ENCODE measurements at places on chromosomes 6 and 20.
A peak's percentile ranks its signal among the peaks of the same experiment; 100 is the strongest.

DNA sequence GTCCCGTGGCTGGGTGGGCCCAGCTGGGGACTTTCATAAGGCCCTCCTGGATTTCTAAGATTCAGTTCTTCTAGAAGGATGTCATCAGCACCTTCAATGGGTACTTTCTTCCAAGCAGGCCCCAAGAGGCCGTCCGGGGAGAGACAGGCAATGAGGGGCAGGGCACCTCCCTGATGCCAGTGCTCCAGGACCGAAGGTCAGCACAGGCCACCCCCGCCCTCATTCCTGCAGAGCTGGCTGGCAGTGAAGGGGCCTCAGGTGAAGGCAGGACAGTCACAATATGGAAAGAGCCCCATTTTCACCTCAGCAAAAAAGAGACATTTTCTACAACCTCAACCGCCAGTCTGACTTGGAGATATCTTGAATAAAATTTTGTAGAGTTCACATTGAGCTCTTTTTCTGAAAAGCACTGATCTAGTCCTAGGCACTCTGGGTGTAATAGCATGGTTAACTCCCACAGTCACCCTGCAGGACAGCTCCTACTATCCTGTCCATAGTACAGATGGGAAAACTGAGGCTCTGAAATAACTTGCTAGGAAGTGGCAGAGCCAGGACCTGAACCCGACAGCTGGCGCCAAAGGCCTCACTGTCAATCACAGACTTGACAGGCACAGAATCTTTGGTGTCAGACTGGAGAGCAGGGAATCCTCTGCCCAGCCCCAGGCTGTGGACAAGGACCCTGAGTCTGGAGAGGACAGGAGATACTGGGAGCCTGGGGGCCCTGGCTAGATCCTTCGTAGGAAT, 50.3 kb downstream of the RRBP1 start:
- no peak for DNase-seq

DNA sequence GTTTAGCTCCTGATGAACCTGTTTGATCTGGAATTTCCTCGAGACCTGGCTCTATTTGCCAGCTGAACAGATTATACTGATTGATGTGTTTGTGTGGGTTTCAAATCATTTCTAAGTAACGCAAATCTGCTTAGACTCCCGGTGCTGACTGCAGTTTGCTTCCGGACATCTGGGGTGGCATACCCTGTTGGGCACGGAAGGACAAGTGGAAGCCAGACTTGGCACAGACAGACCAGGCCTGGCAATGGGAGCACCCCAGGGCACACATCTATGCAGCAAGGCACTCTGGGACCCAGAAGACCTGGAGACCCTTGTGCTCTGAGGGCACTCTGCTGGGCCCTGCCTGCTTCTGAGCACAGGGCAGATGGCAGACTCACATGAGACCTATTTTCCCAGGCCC, 433.7 kb upstream of the CHD6 start:
- no peak for DNase-seq

- DNase-seq, result no peak
Measured at GRCh38 chr6:55835220-55835619, 40.2 kb downstream of the BMP5 start.

DNA sequence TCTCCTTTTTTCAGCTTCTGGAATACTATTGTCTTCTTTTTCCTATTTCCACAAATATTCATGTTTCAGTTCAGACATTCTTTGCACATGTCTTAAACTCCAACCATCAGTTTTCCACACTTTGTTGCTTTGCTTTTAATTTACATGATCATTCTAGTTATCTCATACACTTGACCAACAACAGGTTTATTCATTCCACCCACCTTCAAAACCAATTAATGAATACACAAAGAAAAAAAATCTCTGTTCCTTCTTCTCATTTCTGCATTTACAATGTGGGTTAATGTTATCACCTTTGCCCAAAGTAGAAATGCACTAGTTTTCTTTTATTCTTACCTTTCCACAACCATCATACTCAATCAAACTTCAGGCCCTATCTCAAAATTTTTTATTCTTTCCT, 216.7 kb downstream of the FRK start:
- no peak for DNase-seq

- no peak for DNase-seq
Measured at GRCh38 chr6:166852451-166852975, 103.8 kb downstream of the RNASET2 start.

GRCh38 chr6:158772172-158772571, 47.0 kb downstream of the EZR start:
- DNase-seq, result no peak

DNA sequence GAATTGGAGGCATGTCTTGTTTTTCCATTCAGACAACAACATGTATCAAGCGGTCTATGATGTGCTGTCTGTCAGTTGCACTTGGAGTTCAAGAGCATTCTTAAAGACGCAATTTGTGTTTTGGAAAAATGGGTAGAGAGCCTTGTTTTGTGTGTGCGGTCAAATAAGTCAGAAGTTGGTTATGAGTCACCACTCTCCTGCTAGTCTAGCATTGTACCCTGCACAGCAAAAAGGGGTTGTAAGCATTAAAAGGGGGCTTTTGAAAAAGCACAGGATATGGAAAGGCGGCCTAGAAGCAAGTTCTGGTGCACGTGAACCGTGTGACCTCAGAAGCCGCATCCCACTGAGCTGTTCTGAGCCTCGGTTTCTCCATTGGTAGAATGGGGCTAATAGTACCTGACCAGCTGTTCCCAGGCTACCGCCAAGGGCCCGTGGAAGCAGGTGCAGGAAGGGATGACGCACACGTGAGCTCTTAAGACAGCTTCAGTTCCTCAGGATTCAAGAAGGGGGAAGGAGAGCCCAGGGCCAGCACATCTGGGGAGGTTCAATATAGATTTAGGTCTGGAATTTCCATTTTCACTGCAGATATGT, 61.6 kb upstream of the SNX9 start:
- DNase-seq, result no peak

DNA sequence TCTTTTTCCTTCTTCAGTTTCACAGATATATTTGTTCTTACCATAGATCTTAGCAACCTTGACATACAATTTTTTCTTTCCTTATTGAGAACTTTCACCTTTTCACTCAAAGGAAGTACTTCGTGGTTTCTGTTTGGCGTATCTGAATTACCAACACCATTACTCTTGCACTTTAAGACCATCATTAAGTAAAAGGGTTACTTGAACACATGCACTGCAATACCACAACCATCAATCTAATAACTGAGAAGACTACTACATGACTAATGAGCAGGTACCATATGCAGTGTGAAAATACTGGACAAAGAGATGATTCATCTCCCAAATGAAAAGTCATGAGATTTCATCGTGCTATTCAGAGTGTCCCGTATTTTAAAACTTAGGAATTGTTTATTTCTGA, 21.7 kb upstream of the SENP6 start:
- no peak for DNase-seq

- no peak for DNase-seq
Measured at GRCh38 chr20:5781798-5782750, 31.9 kb downstream of the SHLD1 start.

DNA sequence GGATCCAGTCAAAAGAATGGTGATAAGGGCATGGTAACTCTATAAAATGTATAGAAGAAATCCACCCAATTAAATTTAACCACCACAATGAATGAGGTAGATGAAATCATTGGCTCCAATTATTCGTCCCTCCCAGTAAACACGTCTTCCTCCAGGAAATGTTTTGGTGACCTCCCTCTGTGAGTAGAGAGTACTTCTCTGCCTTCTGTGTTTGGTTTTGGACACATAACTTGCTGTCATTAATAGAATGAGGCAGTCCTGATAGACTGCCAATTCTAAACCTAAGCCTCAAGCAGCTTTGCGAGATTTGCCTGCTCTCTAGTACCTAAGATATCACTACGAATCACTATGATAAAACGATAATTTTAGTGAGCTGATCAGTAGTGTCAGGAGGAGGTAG, 632.8 kb downstream of the HDGFL1 start:
- no peak for DNase-seq

GRCh38 chr20:796921-797320, 28.6 kb upstream of the SLC52A3 start:
- DNase-seq, result no peak

DNA sequence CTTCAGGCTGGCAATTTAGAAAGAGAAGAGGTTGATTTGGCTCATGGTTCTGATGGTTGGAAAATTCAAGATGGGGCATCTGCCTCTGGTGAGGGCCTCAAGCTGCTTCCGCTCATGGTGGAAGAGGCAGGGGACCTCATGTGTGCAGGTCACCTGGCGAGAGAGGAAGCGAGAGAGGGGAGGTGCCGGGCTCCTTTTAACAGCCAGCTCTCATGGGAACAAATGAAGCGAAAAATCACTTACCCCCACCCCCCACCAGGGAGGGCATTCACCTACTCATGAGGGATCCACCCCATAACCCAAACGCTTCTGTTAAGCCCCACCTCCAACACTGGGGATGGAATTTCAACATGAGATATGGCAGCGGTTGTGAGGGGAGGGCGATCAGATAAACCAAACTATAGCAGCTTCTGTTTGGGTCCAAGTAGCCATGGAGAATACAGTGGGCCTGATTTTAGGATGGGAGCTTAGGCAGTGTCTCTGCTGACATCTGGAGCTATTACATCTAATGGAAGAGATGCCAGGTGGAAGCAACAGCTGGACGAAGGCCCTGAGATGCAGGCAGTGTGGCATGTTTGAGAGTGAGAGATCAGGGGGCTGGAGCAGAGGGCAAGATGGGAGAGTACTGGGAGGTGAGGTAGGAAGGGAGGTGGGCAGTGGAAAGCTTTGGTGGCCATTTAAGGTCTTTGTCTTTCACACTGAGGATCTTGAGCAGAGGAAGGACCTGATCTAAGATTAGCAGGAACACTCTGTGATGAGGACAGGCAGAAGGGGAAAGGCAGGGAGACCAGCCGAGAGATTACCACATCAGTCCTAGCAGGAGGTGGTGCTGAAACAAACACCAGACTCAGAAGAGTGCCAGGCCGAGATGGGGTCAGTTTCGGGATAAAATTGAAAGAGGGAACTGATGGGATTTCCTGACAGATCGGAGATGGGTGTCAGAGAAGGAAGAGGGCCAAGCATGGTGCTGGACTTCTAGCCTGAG, 161.8 kb downstream of the NFATC2 start:
- DNase-seq, result no peak

GRCh38 chr6:140046016-140046632, 671.7 kb upstream of the CITED2 start:
- DNase-seq, result no peak

DNA sequence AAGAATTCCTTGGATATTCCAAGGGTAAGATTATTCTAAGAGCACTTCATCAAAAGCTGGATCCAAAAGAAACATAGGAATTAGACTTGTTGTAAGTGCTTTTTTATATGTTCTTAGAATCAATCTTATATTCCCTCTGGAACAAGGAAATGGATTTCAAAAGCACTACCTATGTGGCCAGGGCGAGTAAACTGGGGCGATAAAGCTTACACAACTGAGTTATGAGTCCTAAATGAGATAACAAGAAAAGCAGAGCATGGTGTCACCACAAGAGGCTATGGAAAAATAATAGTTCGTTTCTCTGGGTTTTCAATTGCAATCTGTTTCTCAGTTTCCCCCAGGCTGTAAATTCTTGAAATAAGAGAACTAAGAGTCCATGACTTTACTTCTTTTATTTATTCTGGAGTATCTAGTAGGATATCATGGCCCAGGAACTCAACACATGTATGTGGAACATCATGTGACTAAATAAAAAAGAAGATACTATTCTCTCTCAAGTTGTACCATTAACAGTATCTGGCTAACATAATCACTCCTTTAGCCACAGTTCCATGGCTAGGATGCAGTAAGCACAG, 51.5 kb downstream of the NUDT3 start:
- DNase-seq, result no peak

GRCh38 chr6:33964387-33964786, 160.6 kb upstream of the MLN start:
- DNase-seq, result no peak

DNA sequence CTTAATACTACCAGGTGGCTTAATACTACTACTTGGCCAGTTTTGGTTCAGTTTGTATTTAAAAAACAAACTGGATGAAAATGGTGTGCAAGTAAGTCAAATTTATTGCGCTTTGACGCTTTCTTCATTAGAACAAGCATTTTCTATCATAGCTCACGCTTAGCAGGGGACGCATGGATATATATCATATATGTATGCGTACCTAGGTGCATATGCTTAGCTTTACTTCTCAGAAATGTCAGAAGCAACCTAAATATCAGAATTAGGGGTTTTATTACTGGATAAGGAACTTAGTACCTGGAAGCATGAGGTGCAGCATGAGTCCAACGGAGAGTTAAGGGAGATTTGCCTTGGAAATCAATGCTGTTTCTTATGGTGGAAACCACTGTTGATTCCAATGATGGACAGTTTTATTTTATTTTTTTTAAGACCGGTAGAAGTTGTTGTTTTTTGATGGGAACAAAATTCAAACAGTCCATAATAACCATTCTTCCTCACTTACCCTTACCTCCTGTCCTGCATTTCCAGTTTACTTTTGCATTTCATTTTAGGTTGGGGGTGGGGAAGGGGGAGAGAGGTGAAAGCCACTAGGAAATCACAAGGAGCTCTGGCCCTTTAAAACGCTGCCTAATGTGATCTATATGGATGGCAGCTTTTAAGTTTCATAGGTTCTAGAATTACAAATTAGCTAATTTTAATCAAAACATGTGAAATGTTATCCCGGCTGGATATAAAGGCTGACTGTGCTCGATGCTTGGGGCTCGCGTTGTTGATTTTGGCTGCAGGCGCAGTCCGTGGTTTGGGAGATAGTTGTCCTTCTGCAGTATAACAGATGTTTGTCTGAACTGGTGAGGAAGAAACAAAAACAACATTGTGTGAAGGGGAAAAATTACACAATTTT, 2.1 kb downstream of the SOBP start:
- peak; percentile 25 for DNase-seq

DNA sequence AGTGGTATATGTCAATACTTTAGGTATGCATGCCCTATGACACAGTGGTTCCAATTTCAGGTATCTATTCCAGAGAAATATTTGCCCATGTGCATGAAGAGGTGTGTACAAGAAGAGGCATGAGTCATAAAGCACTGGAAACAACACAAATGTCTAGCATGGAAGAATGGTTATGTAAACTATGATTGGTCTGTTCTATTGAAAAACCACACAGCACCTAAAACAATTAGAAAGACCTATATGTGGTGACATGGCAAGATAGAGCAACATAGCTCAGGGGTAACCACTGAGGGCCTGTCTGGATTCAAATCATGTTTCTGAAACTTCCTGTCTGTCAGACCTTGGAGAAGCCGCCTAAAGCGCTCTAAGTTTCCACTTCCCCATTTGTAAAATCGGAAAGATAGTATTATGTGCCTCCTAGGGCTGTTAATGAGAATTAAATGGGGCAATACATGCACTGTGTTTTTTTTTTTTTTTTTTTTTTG, 76.0 kb upstream of the SHLD1 start:
- no peak for DNase-seq
